ENCODE measurements at places on chromosomes 1 and 21.

DNA sequence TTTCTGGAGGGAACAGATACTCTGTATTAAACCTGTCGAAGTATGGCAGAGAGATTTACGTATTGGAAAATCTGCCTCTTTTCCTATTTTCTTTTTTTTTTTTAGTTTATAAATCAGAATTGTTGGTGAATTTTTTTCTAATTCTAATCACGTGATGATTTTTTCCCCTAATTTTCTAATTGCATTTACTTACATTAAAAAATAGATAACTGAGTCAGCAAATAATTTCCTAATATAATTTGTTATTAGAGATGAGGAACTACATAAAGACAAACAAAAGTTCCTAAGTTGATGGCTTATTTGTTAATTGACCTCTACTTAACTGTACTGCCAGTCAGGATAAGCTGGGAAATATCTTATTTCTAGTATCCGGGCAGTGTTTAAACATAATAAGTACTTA is 34.6 kb downstream of the SNX7 start:
- DNase-seq = no peak

DNA sequence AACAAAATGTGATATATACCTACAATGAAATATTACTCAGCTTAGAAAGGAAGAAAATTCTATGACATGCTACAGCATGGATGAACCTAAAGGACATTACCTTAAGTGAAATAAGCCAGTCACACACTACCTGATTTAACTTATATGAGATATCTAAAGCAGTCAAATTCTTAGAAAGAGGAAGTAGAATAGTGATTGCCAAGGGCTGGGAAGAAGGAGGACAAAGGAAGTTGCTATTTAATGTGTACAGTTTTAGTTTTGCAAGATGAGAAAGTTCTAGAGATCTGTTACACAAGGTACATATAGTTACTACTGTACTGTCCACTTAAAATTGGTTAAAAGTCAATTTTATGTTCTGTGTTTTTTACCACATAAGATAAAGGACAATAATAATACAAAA is 87.5 kb upstream of the KCTD3 start:
- no peak for DNase-seq

DNA sequence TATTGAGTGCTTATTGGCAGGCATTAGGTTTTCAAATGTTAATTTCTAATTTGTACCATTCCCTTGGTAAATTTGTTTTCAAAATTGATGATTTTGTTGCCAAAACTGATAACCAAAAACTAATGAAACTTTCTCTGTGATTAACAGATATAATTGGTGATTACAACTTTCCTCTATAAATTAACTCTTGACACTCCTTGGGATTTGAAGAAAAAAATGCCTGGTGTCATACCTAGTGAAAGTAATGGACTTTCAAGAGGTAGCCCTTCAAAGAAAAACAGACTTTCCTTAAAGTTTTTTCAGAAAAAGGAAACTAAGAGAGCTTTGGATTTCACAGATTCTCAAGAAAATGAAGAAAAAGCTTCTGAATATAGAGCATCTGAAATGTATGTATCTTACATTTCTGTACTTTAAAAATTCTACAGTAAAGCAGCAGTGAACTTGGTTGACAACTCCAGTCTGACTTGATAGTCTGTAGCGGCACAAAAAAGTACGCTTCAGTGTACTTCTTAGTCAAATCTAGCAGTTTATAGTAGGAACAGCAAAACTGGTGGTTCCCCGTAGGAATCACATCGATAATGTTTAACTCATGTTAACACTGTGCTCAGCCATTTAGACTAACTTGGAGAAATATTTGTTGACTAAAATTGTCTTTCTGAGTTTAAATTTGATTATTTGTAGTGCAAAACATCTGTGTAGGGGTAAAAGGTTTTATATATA is 3.0 kb downstream of the USP1 start:
- DNase-seq = no peak

DNA sequence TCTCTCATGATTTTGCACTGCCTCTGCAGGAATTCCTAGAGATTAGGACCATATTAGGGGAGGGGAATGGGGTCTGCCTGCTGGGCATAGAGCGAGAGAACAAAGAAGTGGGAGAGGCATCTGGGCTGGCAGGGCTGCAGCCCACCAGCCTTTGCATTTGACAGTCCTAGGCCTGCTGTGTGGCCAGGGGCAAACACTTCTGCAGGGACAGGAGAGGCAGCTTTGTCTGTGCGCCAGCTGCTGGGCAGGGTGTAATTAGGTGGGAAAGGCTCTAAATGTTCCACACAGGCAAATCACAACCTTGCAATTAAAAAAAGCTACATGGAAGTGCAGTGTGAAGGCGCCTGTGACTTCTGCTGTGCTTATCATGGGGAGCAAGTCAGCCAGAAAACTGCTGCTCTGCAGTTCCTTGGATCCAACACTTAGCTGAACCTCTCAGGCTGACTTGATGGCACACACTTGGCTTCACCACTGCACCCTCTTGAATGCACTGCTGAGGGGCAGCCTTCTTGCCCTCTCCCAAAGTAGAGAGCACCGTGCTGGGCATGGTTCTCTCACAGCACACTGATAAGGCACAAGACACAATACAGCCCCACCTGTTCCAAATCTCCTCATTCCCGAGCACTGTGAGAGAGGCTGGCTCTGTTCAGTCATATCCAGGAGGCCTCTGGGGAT is 73.6 kb upstream of the TLR5 start:
- DNase-seq = no peak

DNA sequence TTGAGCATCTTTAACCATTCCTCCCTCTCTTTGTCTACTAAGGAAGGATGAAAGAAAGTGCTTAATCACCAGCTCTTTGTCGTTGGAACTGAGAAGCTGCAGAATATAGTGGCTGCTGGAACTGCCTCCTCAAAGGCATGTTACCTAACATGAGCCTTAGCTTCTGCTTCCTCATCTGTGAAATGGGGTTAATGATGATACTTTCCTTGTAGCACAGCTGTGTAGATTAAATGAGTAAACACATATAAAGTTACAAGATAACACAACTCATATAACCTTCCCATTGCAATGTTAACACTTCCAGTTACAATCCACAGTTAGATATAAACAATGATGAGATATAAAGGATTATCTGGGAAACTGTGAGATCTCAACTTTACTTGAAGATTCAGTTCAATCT is 48.4 kb upstream of the ZNF326 start:
- no peak for DNase-seq

GRCh38 chr1:109625601-109626560 is 6.2 kb downstream of the AMPD2 start:
- no peak for DNase-seq

DNA sequence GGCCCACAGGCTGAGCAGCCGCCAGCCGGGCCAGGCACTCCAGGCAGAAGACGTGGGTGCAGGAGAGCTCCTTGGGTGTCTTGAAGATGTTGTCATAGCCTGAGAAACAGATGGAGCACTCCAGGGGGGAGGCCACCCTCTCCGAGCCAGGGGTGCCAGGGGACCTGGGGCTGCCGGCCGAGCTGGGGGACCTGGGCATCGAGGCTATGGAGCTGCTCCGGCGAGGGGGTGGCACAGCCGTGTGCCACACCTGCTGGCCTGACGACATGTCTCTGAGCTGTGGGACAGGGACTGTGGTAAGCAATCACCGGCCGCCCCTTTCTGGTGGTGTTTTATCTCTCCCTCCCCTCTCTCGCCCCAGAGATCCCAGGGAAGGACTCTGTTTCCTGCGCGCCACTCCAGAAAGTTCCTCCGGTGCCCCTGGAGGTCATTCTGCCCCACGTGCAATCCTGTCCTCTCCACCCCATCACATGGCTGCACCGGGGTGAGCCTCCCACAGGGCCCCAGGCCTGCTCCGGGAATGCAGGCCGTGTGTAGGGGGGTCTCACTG is 1.7 kb downstream of the RNF223 start:
- no peak for DNase-seq

DNA sequence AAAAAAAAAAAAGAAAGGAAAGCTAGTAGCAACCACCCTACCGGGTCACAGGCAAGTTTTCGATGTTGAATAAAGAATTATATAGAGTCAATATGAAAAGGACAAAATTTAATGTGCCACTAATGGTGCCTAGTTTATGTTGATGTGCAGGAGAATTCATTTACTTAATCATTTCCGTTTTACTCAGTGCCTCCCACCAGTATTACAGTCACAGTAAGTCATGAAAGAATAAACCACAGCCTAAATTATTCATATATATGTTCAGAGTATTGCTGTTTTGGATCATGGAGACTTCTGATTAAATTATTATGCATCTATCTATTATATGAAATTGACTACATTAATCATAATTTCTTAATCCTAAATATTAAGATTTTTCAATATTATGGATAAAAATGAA is 35.3 kb downstream of the FNBP1L start:
- DNase-seq = no peak

- DNase-seq = no peak
Observed at GRCh38 chr1:91781901-91782622, 103.9 kb downstream of the TGFBR3 start.

DNA sequence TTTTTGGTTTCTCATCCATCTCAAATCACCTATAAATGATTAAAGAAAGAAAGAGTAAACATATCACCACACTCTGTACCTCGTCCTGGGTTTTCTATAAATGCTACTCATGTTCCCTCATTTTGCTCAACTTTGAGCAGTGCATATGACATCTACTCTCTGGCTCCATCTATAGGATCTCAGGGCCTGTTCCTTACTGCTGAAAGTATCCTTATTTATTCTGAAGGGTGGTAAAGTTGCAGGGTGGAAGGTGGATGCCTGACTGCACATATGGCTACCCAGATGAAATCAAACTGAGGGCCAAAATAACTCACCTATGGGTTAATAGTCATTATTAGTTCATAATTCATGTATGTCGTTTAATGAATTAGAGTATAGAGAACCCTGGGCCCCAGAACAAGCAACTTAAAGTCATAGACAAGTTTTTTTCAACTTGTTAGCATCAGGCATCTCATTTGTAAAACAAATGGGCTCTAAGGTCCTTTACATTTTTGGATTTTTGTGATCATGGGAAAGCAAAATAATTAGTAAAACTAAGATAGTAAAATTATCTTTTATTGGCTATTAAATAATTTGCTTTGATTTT is 46.5 kb downstream of the NCF2 start:
- no peak for DNase-seq

GRCh38 chr1:93579891-93580290 is 101.7 kb downstream of the BCAR3 start:
- DNase-seq = no peak

- no peak for DNase-seq
Observed at GRCh38 chr1:90201467-90202358, 206.8 kb downstream of the ZNF326 start.

GRCh38 chr21:17003763-17004373 is 509.0 kb upstream of the CXADR start:
- DNase-seq = no peak

DNA sequence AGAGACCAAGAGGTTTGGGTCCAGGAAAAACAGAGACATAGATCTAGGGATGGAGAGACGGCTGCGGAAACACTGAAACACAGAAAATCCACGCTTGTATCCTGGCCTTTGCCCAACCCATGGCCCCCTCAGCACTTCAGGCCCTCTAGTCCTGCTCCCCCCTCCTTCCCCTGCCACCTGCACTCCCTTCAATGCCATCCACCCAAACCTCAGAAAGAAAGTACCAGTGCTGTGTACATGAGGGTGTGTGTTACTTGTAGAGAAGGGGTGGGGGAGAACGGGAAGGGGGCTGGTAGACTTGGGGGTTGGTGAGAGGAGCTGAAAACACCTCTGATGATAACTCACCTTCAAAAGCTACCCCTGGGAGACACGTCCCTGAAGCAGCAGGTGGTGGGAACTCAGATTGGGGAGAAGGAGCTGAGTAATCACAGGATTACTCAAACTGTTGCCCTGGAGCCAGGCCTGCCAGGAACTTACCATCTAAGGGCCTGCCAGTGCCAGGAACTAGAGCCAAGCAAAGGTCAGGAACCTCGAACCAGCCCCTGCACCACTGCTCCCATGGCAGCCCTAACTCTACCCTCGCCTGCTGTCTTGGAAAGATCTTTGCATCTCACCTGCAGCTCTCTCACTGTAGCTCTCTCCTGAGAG is 11.5 kb downstream of the RORC start:
- DNase-seq = peak; percentile 56

DNA sequence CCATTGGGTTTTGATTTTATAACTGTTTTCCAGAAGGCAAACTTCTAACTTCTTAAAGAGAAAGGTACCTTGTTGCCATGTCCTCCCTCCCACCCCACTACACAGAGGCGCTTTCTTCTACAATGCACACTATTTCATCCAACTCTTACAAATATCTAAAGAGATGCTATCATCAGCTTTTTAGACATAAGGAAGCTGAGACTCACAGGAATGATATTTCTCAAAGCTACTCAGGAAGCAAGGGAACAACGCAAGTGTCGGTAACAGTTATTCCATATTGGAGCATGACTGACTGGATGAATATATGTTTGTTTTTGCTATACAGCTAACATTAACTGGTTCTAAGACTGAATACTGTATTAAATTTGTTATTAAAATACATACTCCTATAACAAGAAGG is 318.0 kb downstream of the SMYD3 start:
- DNase-seq = no peak

GRCh38 chr1:103541431-103541830 is 15.9 kb downstream of the RNPC3 start:
- DNase-seq = no peak

DNA sequence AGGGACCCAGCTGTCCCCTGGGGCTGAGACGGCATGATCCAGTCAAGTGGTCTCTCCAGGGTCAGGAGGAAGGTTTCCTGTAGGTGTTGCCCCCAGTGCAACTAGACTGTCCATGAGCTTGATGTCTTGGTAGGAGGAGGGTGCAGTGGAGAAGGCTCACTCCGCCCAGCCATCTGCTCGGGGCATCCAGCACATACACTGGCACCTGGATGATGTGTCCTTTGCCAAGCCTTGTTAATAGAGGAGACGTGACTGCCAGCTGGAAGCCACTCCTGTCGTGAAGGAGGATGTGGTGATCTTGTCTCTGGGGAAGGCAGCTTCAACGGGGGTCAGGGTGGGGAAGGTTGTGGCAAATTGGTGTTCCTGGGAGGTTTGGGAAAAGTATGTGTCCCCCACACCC is 6.2 kb downstream of the DISP3 start:
- no peak for DNase-seq

- DNase-seq = no peak
Observed at GRCh38 chr1:208089149-208089548, 155.0 kb downstream of the PLXNA2 start.

GRCh38 chr21:46079352-46080170 is 18.4 kb upstream of the COL6A2 start:
- DNase-seq = no peak

DNA sequence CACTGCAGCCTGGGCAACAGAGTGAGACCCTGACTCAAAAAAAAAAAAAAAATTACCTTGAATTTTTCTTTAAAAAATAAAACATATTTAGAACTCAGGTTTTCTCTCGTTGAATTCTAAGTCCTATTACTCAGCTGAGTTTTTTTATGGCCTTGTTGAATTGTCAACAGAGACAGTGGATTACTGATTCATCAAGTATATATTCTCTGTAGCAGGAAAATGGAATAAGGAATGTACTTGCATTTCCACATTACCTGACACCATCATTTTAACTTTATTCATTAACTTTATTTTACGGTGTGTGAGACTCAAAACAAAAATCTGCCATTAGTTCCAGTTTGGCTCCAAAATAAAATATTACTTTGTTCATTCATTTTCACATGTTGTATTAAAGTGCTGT is 53.8 kb upstream of the APP start:
- DNase-seq = no peak

GRCh38 chr1:71428029-71428428 is 347.2 kb upstream of the ZRANB2 start:
- DNase-seq = no peak

GRCh38 chr1:196372896-196373536 is 235.2 kb downstream of the KCNT2 start:
- no peak for DNase-seq
